ENCODE measurements at places on chromosomes 7 and 10.

DNA sequence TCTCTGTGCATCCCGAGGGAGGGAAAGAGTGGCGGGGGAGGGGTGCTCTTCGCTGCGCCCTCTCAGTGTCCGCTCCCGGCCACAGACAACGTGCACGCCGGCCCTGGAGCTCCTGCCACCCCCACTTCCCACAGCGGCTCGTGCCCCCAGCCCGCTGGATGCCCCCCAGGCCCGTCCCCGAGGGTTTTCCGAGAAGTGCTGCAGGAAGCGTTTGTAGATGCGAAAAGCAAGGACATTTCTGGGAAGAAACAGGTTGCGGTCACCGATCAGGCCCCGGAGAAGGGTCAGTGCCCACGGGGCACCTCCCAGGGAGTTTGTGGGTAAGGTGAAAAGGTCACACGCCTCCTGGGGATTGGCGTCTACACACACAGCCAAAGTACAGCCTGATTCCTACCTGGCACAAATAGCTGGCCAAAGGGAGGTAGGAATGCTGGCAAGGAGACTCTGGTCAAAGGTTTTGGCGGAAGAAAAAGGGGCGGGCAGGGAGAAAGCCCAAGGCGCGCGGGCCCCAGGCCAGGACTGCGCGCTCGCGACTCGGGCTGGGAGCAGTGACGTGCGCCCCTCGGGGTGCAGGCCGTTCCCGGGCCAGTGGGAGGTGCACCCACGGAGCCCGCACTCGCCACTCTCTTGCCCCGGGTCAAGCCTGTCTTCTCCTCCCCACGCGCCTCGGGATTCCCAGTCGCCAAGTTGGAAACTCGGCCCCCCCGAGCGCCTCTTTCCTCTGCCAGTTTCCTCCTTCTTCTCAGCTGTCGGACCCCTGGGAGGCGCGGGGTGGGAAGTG, 1.5 kb upstream of the NRP1 start:
- DNase-seq = no peak

- DNase-seq = no peak
Measured at GRCh38 chr7:25949736-25950487, 202.1 kb upstream of the NFE2L3 start.

DNA sequence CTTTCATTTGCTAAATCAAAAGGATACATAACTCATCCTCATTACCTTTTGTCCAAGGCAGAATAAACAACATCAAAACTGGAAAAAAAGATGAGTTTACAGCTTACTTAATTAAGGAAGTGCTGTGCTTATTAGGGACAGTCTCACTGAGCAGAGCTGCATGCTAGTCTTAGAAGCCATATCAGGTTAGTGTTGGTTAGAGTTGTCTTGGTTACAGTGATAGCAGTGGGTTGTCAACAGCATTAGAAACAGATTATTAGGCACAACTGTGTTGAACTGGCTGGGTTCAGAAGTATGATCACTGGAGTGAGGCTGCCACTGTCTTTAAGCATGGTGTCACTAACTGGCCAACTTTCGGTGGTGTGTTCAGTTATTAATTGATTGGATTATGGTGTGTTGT, 503.9 kb upstream of the IGFBP3 start:
- no peak for DNase-seq

DNA sequence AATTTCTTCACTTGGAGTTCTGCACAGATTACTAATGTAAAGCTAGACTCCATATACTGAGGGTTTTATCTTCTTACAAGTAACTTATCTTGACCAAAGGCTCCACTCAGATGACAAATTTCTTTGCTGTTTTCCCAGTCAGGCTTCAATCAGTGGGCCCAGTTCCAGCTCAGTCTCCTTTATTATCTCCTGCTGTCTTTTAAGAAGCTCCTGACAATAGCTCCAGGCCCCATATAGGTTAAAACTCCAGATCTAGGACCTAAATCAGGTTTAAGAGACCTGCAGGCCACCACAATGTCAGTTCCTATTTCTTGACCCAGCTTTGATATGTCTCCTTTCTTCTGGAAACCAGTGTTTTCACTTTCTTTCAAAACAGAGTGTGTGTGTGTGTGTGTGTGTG, 165.2 kb downstream of the RELN start:
- DNase-seq = no peak

DNA sequence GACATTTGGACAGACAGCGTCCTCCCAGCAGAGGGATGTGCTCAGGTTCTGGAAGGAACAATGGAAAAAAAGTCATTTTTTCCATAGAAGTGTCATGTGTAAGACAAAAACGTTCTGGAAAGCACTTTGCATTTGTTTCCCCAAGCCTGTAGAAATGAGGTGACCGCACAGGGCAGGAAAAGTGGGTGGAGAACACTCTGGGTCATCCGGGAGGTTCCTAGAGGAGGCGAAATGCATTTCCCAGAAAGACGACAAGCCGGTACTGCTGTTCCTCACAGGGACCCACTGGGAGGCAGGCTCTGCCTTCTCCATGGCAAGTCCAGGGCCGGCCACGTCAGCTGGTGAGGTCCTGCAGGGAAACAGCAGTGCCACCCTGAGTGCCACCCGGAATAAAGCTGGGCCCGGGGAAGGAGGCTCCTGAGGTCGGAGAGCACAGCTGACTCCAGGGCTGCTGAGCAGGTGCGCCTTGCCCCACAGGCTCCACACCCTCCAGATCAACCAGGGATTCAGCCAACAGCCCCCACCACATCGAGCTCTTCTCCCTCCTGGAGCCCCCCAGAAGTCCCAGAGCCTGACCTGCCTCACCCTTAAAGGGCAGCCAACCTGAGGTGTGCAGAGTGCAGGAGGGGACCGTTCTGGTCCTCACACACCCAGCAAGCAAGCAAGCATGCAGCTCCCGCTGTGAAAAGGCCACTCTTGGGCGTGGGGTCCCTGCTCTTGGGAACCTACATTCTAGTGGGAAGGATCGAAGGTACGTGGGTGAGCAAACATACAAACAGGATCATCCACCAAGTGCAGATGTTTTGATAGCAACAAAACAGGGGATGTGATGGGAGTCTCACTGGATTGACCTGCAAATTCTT, 28.8 kb upstream of the INPP5A start:
- DNase-seq = no peak

GRCh38 chr7:75876126-75876881, 2.5 kb upstream of the RHBDD2 start:
- DNase-seq = no peak

DNA sequence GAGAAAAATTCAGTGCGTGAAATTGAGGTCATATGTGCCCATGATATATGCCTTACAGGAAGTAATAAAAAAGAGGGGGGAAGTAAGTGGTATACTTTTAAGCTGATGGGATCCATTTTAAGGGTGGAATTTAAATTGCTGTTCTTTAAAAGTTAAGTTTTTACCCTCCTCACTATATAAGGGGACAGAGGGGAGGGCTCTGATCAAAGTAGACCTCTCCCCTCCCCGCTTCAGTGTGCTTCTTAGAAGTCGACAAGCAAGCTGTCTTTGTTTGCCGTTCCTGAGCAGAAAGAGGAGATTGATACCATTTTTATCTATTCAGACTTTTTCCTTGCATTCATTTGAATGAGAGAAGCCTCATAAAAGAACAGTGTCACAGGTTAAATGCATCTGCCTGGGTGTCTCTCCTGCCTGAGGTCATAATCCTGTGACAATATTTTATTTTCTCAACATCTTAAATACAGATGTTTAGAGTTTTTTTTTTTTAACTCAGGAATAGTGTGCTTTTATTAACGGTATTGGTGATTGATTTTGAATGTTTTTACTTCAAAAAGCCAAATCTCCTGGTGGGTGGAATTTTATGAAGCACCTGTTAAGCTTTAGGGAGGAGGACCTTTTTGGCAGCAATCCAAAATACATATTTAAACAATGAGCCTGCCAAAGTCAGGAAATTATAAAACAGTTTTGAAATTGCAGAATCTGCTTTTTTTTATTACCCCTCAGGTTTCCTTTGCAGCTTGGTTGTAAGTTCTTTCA, 141.7 kb downstream of the KAT6B start:
- DNase-seq = no peak

DNA sequence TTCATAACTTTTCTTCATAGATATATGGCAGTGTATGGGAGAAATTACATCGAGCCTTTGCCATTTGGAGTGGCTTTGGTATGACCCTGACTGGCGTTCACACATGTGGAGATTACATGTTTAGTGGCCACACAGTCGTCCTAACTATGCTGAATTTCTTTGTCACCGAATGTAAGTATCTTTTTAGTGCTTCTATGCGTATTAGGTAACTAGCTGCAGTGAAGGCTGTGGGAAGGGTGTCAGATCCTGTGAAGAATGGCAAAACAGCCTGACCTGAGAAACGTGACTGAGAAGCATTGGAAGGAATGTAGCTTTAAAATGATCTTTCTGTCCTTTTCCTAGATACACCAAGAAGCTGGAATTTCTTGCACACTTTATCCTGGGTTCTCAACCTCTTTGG, 34.5 kb upstream of the VDAC2 start:
- no peak for DNase-seq

DNA sequence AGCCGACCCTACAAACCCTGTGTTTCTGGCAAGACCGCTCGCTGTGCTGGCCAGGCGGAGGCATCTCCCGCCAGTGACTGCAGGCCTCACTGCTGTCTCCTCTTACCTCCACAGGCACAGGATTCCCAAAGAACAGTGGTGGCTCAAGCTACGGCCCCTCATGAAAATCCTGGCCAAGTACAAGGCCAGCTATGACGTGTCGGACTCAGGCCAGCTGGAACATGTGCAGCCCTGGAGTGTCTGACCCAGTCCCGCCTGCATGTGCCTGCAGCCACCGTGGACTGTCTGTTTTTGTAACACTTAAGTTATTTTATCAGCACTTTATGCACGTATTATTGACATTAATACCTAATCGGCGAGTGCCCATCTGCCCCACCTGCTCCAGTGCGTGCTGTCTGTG, 36.2 kb downstream of the PITRM1 start:
- DNase-seq = no peak

GRCh38 chr10:24792638-24793037, 69.0 kb upstream of the ARHGAP21 start:
- DNase-seq = no peak

- no peak for DNase-seq
Measured at GRCh38 chr10:17758896-17759295, 6.9 kb downstream of the TMEM236 start.

- DNase-seq = no peak
Measured at GRCh38 chr7:141416650-141417270, 134.4 kb upstream of the AGK start.

DNA sequence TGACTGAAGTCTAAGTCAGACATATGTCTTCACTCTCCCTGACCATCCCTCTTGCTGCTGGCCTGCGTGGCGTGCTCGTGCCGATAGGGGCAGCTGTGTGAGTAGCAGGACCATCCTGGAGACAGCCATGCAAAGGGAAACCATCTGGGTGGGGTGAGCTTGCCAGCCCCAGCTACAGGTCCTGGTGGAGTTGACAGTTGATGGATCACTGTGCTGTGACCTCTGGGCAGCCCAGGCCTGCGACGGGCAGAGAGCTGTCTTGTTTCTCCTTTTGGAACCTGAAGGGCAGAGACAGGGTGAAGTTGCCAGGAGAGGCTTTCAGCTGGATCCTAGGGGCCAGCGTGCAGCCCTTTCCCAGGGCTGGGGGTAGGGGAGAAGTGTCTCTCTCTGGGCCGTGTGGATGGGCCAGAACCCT, 44.7 kb downstream of the GRK5 start:
- no peak for DNase-seq

DNA sequence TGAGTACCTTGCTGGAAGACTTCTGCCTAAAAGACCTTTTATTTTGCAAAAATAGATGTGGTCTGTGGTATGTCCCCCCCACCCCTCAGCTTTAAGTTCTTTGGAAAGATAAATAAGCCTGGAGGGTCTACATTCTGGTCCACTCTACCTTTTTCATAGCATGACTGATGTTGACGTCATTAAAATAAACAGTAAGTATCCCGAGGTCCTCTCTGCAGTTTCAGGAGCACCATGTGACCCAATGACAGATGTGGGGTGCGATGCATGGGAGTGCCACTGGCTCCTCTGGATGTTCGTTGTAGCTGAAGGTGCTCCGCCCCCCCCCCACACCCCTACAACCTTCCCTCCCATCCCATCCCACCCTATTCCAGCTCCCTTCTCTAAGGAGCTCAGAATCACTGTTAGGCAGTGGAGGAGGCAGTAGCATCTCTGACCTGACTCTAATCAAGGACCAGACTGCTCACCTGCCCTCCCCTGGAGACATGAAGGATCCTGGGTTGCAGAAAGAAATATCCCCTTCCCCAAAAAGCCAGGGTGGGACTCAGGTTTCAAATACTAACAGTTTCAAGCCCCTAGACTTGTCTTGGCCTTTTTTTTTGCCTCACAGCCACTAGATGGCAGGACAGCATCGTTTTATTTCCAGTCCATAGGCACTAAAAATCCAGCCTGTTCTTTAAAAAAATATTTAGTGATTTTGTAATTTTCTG, 25.1 kb downstream of the CASP7 start:
- DNase-seq = no peak

DNA sequence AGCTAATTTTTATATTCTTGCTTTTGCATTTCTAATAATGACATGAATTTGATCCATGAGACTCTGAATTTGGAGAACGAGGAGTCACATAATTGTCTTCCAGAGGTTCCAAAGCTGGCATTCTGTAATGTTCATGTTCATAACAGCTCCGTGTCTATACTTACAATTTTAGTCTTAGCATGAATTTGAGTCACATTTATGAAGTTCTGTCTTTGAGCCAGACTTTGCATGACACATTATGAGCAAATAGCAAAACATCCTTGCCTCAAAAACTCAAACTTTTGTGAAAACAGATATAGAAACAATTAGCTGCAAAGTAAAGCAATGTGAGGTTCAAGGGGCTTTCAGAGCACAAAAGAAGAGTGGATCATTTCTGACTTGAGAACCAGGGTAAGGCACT, 44.5 kb upstream of the CAV2 start:
- DNase-seq = no peak

DNA sequence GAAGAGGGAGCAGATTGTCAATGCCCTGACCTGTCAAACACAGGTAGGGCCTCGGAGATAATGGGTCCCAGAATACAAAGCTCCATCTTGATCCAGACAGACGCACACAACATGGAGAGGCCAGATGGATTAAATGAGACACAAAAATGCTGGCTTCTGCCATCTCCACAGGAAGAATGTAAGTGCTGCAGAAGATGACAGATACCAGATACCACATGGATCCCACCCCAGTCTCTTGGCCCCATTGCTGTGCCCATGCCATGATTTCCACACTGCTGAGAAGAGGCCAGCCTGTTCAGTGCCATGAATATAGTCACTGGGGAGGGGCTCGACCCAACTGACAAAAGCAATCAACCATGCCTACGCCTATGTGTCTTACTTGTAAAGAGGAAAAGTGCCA, 487.9 kb downstream of the PARD3 start:
- DNase-seq = no peak

DNA sequence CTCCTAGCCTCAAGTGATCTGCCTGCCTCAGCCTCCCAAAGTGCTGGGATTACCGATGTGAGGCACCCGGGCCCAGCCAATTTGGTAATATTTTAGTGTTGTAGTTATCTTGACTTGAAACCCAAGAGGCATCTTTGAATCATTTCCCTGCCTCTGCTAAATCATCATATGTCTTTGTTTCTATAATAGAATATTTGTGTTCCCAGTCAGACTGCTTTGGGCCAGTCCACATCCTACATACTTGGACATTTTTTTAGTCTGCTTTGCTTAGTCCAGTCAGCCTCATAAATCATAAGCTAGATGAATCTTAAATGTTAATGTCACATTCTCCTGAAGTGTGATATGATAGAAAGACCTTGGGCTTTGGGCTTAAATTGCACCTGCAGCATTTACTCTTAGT, 5.9 kb downstream of the STAM start:
- DNase-seq = no peak
